ENCODE measurements at places on chromosomes 7 and 10. TPM values are rescaled to one million over a fixed set of nuclear protein-coding genes. Genes with fewer than 3 reads are reported as not detected.

DNA sequence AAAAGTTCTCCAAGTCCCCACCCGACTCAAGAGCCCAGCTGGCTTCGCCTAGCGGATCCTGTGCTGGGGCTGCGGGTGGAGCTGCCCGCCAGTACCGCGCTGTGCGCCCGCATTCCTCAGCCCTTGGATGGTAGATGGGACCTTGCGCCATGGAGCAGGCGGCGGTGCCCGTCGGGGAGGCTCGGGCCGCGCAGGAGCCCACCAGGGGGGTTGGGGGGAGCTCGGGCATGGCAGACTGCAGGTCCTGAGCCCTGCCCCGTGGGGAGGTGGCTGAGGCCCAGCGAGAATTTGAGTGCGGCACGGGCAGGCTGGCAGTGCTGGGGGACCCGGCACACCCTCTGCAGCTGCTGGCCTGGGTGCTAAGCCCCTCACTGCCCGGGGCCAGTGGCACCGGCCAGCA lies 57.0 kb downstream of the TBC1D12 start:
- no peak for DNase-seq

The HOXA4 gene
- total RNA-seq, result 4.1 TPM

The MARVELD1 gene
- total RNA-seq, result 9.9 TPM

- no peak for DNase-seq
Observed at GRCh38 chr7:70210936-70211310, 612.6 kb downstream of the AUTS2 start.

- DNase-seq, result no peak
Observed at GRCh38 chr10:16816830-16817124, 447 bp downstream of the RSU1 start.

- no peak for DNase-seq
Observed at GRCh38 chr7:92723943-92724342, 112.4 kb downstream of the CDK6 start.

The UNCX gene
- not detected for total RNA-seq

GRCh38 chr7:28984631-28985030 lies 26.5 kb upstream of the TRIL start:
- peak; percentile 84 for DNase-seq

GRCh38 chr10:13165177-13165576 lies 3.8 kb downstream of the MCM10 start:
- no peak for DNase-seq

DNA sequence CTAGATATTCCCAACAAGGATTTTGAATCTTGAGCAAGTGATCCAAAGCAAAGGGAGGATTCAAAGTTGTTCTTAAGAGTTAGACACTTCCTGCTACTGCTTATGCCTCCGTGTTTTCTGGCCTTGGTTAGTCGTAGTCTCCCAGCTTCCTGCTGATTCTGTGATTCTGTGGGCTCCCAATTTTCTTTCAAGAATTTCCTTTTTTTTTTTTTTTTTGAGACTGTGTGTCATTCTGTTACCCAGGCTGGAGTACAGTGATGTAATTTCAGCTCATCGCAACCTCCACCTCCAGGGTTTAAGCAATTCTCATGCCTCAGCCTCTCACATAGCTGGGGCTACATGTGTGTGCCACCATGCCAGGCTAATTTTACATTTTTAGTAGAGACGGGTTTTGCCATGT lies 4.4 kb upstream of the ITGB8 start:
- DNase-seq, result no peak

DNA sequence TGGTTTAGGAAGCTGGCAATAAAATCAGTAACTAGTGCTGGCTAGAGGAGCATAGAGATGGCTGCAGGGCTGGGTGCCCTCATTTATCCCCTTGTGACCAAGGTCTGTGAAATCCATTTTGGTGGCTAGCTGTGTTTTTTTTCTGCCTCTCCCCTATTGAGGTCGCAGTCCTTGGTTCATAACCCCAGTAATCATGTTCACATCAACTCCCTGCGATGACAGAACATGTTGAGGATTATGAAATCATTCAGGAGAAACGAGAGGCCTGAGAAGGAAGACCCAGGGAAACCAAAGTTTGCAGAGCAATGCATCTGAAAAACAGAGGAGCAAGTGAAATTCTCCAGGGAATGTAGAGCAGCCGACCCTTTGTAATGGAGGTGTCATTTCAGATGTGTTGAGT lies 126.9 kb downstream of the TACC2 start:
- DNase-seq, result no peak

DNA sequence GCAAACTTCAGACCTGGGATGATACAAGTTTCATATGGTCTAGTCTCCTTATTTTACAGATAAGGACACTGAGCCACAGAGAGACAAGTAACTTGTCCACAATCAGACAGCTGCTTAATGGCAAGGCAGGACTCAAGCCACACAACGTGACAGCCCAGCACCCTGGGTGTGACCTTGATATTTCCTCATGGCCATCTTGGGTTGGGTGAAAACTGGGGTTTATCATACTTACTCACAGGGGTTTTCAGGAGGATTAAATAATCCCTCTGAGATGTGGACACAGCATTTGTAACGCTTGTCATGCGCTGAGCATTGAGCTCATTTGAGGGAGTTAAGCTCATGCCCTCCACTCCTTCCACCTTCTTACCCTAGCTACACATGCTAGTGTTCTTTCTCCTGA lies 58.0 kb downstream of the ABLIM1 start:
- DNase-seq, result no peak

DNA sequence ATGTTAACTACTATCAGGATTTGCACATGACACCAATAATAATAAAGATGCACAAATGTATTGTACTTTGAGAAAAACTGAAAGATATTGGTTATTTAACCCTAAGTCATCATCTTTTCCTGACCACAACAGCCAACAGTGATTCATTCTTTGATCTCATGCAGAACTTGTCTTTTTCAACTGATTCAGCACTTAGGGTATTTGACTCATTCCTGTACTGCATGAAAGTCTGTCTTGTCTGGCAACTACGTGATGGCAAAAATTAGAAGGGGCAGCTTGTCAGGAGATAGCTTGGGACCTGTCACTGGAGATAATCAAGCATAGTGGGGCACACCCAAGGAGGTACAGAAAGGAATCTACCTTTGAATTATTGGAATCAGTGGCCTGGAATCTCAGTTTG lies 77.8 kb upstream of the LRRC17 start:
- peak; percentile 89 for DNase-seq

DNA sequence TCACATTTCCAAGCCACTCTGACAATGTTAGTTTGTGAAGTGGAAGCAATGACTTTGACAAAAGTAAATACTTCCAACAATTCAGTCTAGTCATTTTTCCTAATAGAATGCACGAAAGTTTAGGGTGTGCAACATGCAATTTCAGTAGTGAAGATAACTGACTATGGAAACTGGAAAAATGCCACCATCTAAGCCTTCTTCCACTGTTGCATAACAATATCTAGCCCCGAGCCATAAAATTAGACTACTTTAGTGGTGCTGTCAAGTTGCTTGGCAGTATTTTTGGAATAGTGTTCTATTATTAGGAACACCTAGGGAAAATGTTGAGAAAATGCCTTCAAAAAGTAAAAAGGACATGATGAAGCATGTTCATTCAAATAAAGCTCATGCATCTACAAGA lies 17.9 kb downstream of the SEMA3A start:
- no peak for DNase-seq

The EPHB6 gene
- total RNA-seq, result 12.9 TPM

DNA sequence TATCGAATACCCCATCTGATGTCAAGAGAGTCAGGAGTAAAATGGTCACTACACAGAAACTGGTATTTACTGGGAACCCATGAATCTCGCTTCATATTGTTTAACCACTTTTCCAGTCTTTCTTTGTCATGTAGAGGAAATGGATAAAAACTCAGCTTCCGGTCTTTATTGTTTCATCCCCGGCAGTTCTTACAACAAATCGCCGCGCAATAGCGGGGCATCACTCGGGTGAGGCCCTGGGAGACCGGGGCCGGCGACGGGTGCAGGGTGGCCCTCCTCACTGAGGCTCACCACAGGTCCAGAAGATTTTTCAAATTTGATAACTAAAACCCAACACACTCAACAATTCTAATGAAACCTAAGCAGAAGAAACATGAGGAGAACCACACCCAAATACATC lies 35.6 kb upstream of the PTPRN2 start:
- DNase-seq, result no peak

DNA sequence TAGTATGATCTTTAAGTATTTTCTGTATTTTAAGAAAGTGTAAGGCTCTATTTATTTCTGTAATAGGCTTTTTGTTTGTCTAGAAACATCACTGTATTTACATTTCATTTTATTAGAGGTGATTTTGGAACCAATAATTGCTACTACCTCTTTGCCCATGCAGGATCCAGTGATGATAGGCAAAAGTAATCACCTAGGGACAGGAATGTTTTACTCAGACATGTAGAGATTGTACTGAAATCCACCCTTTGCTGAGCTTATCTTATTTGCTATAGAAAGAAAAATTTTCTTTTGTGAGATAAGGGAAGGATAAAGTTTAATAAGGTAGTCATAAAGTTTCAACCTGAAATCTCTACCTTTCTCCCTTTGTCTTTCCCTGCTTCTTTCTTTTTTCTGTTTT lies 73.5 kb downstream of the MKLN1 start:
- no peak for DNase-seq

The CLDN4 gene
- total RNA-seq, result 0.15 TPM

GRCh38 chr10:97466755-97467154 lies 20.8 kb downstream of the ZDHHC16 start:
- peak; percentile 14 for DNase-seq

The AKR1E2 gene
- not detected for total RNA-seq

GRCh38 chr7:27872356-27873275 lies 132.7 kb downstream of the TAX1BP1 start:
- DNase-seq, result no peak

The HABP2 gene
- total RNA-seq, result not detected

The ANXA8L1 gene
- total RNA-seq, result 26.7 TPM

The GDF2 gene
- not detected for total RNA-seq

DNA sequence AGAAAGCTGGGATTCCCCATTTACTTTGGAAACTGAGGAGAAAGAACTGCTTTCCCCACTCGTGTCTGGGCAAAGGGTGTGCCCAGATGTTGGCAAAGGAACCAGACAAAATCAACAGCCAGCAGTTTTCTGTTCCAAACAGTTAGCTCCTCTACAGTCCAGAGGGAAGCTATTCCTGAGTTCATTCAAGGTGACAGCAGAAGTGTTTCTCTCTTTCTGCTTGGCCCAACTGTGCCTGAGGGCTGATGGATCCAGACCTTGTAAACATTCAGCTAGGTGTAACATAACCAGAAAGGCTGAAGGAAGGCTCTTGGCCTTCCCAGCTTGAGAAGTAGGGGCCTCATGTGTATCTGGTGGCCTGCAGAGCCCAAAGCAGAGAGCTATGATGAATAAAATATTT lies 7.0 kb upstream of the ALDH18A1 start:
- no peak for DNase-seq

DNA sequence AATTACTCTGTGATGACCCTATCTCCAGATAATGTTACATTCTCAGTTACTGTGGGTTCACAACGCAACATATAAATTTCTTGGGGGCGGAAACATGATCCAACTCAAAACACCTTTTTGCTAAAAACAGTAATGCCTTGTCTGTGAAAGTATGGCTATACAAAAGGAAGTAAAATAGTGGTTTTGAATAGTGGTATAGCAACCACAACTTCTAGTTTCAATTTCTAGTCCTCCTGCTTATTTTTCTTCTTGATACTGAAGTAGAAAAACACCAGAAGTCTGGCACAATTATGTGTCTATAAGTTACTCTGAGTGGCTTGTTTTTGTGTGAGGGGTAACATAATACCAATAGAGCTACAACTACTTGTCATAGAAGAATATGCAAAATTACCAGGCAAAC lies 21.5 kb upstream of the ZNF800 start:
- DNase-seq, result no peak

The CRTAC1 gene
- 17.9 TPM for total RNA-seq

GRCh38 chr10:91576096-91576545 lies 56.8 kb downstream of the PPP1R3C start:
- DNase-seq, result no peak

- no peak for DNase-seq
Observed at GRCh38 chr7:66157060-66157459, 42.4 kb downstream of the CRCP start.

The SFRP4 gene
- 0.77 TPM for total RNA-seq

DNA sequence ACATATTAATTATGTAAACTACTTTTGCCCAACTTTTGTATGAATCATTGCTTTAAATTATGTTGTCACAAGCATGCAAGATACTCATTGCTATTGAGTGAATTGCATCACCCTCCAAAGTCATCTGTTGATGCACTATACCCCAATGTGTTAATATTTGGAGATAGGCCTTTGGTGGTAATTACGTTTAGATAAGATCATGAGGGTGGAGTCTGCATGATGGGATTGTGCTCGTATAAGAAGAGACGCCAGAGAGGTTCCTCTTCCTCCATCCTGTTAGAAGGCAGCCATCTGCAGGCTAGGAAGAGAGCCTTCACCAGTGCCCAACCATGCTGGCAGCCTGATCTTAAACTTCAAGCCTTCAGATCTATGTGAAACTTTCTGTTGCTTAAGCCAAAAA lies 95.3 kb upstream of the MAGI2 start:
- no peak for DNase-seq

DNA sequence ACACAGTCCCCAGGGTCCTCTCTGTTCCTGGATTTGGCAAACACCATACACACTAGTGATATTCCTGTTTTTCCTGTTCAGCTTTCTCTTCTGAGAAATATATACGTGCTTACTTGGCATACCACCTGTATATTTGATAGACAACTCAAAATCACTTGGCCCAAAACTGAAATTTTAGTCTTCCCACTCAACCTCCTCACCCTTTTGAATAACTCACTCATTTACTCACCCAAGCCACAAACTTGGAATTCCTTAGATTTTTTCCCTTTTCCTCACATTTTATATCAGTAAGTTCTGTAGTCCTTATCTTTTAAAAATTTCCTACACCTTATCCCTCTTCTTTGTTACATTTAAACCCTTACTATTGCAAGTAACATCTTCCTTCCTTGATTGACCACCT lies 143.4 kb downstream of the PPP1R3A start:
- no peak for DNase-seq

DNA sequence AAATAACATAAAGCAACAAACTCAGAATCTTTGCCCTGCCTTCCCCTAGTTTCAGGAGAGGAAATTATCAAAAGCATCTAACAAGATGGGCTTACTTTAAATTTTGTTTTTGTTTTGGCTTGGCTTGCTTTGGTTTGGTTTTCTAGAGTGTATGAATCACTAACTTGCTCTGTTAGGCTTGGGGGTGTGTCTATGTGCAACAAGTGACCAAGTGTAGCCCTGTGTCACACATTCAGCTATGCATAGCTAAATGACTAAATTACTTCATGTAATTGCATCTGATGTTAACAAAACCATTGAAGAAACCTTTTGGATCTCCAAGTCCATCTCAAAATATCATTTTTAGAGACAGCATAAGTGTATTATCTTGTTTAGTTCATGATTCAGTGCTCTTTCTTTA lies 251.0 kb downstream of the TFEC start:
- peak; percentile 43 for DNase-seq

DNA sequence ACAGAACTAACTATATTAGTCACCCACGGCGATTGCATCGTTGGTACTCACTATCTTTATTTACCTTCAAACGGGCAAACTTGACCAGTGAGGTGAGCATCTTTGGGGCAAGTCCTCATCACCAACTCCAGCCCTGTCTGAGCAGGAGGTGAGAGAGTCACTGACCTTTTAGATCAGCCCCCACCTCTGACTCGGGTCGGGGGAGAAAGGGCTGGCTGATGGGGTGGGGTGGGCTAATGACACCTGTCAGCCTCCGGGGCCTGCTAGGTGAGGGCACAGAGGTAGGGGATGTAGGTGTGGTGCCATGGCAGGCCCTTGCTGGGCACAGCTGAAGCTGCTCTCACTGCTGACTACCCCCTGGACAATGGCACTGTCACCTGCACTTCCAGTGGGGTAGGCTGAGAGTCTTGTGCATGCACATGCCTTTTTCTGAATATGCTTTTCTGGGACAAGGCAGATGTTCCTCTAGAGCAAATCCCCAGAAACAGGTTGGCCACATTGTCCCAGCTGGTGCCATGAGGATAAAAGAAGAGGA lies 359.5 kb upstream of the MKI67 start:
- no peak for DNase-seq
